ENCODE measurements at places on chromosomes 5 and 9.

GRCh38 chr9:131530546-131530919 is 530 bp downstream of the UCK1 start:
- DNase-seq, result no peak

DNA sequence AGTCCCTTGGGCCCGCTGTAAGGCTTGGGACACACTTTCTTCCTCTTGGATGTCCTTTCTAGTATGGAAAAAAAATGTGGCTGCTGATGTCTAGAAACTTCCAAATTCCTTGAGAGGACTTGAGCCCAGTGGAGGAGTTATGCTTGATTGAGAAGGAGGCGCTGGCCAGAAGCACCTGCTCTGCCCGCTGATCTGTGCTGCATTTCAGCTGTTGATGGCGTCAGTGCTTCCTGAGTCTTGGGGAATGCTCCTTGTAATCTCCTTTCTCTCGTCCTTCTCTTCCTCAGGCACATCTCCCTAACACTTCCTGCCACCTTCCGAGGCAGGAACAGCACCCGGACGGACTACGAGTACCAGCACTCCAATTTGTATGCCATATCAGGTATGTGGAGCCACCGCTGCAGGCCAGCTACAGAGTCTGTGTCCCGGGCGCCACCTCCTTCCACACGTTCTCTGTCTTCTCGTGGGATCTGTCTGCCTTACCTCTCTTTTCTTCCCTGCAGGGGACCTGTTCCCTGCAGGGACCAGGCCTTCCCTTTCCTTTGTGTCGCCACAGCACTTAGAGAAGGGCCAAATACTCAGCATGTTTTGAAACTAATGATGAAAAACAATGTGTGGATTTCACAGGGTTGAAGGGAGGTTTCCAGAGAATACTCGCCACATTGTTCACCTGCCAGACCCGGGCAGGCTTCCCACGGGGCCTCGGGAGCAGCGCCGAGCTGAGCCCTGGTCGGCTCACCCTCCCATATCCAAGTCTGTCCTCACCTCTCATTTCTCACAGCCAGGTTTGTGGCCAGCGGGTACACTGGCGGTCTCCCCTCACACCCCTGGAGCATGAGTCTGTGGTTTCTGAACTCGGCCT is 95.2 kb downstream of the MVB12B start:
- no peak for DNase-seq

GRCh38 chr9:69976152-69976551 is 67.5 kb upstream of the MAMDC2 start:
- DNase-seq, result no peak

DNA sequence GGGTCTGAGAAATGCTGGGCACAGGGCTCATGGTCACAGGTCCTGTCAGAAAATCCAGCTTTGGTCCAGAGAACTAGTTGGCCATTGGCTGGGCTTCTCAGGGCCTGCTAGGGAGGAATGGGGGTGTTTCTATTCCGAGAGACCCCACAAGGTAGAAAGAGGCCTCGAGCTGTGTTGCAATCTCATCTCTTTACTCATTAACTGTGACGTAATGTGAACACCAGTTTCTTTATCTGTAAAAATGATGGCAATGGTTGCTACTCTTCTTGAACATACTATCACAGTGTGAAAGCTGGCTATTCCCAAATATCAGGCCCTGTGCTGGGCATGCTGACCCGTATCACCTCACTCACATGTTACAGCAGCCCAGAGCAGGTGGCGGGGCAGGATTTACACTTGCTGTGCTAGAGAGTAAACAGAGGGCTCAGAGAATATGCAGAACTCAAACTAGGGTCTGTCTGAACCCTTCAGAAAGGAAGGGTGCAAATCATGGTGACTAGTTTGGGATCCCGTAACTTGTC is 35.7 kb upstream of the SLC25A51 start:
- no peak for DNase-seq

- no peak for DNase-seq
Measured at GRCh38 chr5:151470439-151470838, 23.0 kb downstream of the SLC36A1 start.

DNA sequence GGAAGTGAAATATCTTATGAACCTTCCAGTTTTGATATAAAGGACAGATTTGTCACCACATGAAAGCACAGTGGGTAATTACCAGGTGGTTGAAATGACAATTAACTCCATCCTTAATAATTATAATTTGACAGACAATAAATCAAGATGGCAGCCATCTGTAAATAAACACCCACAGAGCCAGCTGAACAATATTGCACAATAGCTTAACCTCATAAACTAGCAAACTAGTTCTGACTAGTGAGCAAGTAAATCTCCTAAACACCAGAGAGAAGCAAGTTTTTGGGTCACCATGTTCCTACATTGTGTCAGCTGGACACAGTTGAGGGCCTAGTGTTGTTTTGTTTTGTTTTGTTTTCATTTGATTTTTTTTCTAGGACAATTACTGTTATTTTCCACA is 577.4 kb downstream of the ACTL7B start:
- no peak for DNase-seq

GRCh38 chr5:141430332-141431113 is at the start of gene PCDHGA12:
PCDHGA12 (plus strand) TSS chr5:141430507; CDS start chr5:141430760, 253 bp downstream.
- DNase-seq, result peak; percentile 16
